Suppressor macrophage (primary cell): ENCODE measurements at places on chromosomes 2 and 18.

DNA sequence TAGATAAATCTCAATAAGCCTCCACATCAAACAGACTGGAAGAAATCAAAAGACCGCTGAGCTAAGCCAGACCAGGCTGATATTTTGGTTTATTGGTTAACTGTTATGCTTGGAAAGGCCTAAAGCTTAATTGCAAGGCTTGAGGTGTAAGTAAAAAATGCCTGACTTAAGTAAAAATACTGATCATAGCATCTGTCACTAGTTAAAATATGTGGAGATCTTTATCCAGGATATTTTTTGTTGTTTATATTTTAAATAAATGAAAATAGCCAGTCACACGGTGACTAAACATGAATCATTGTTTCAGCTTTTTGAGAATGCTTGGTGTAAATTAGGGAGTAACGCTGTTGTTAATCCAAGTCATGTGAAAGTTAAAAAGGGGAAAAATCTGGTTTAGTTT, 127.9 kb downstream of the THADA start:
- DNase-seq: no peak

DNA sequence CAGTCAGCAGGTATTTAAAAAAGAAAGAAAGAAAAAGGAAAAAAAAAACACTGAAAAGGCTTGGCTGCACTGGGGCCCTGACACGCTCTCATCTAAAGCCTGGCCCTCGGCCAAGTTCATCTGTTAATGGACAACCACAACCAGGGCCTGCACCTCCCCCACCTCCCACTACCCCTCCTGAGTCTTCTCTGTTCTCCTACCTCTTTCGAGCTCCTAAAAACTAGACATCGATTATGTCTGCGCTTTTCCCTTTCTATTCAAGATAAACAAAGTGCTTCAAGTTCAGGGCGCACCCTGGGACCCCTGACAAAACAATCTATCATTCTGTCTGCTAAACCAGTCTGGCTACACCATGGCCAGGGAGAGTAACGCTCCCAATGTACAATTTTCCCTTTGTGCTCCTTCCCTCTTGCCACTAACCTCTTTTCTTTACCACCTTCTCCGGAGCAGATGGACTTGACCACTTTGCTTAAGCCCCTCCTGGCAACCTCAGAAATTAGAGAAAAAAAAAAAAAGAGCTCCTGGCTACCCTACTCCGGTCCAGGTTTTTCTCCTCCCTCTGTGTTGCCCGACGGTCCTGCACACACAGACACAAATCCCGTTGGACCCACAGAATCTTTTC, 22.7 kb downstream of the BCL11A start:
- DNase-seq: peak; percentile 46

- DNase-seq: peak; percentile 90
Observed at GRCh38 chr2:239273280-239274234, 127.3 kb downstream of the HDAC4 start.

GRCh38 chr2:118667964-118668363, 179.5 kb downstream of the EN1 start:
- no peak for DNase-seq

DNA sequence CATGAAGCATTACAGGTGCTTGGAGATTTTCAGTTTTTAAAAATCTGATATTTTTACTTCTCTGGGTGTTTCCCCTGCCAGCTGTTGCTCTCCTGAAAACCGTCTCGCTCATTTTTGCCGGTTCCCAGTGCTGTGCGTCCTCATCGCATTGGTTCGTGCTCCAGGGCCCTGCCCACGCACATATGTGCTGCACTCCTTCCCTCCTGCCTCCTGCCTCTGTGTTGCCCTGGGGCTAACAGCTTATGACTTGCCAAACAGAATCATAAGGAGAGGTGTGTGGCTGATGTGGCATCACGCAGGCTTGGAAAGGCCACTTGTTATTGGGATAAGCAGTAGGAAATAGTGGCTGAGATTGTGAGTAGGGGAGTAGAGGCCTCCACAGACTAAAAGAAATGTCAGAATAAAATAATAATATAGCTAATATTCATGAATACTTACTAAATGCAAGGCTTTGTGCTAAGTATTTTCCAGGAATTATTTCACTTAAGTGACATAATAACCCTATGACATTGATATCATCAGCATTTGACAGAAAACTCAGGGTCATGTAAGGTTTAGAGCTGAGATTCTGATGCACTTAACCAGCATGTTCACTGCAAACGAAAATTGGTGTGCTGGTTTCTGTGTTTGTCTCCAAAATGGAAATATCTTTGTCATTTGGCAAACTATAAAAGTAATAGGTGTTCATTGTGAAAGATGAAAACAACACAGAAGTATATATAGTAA, 53.5 kb downstream of the SLC4A1AP start:
- peak; percentile 68 for DNase-seq

- DNase-seq: no peak
Observed at GRCh38 chr2:3480352-3481010, 38.9 kb downstream of the ADI1 start.

DNA sequence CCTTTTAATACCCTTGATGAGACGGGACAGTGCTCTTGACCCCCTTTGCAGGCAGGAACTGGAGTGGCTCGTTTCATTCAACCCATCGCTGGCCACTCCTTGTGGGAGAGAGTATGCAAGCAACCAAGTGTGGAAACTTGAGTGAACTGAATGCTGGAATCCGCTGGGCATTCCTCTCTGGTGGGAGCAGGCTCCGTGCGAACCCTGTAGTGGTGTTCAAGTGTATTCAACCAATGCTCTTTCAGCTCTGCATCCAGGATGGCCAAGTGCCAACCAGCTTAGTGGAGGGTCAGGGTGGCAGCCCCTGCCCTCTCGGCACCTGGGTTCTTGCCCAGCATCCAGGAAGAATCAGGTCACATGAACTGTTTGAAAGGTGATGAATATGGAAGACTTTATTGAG, 3.3 kb upstream of the ACADL start:
- DNase-seq: no peak

GRCh38 chr2:160266037-160266551, 66.0 kb upstream of the ITGB6 start:
- no peak for DNase-seq

DNA sequence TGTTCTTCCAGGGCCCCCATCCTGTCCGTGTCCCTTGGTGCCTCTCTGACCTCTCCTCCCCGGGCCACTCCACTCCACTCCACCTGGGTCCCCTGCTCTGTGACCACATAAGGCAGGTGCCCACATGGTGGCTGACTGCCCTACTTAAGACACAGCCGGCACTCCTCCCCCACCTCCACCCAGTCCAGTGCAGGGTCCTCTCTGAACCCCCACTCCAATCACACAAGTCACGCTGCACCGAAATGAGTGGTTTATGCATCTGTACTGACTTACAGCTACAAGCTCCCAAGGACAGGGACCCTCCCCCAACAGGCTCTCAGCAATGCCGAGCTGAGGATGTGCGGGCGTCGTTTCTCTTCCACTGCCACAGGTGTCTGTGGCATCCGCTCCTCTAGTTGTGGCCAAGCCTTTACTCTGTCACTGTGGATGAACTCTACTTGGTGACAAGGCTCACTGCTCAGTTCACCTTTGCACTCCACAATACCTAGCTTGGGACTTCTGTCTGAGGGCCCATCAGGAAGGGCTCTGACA, 48.3 kb downstream of the TFCP2L1 start:
- no peak for DNase-seq

DNA sequence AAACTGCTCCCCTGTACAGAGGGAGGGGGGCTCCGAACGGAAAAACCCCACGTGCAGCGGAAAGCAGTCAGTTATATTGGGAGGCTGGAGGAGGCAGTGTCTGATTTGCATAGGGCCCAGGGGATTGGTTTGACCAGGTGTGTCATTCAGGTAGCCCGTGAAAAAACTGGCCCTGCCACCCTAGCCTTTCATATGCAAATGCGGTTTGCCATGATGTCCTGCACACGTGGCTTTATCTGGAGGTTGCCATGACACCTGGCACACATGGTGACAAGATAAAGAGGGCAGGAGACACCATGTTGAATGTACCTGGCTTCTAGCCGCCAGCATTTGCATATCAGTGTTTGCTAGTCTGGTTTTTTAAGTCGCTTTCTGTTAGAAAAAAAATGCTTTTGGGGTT, 20.5 kb downstream of the SLC25A52 start:
- no peak for DNase-seq

DNA sequence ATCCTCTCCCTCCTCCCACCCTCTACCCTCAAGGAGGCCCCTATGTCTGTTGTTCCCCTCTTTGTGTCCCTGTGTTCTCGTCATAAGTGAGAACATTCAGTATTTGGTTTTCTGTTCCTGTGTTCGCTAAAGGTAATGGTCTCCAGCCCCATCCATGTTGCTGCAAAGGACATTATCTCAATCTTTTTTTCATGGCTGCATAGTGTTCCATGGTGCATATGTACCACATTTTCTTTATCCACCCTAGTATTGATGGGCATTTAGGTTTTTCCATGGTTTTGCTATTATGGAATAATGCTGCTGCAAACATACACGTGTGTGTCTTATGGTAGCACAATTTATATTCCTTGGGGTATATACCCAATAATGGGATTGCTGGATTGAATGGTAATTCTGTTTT, 33.0 kb downstream of the PUM2 start:
- no peak for DNase-seq

- DNase-seq: no peak
Observed at GRCh38 chr2:42025151-42025582, 22.7 kb upstream of the PKDCC start.

GRCh38 chr2:217279140-217279539, 419.3 kb upstream of the TNP1 start:
- DNase-seq: no peak

DNA sequence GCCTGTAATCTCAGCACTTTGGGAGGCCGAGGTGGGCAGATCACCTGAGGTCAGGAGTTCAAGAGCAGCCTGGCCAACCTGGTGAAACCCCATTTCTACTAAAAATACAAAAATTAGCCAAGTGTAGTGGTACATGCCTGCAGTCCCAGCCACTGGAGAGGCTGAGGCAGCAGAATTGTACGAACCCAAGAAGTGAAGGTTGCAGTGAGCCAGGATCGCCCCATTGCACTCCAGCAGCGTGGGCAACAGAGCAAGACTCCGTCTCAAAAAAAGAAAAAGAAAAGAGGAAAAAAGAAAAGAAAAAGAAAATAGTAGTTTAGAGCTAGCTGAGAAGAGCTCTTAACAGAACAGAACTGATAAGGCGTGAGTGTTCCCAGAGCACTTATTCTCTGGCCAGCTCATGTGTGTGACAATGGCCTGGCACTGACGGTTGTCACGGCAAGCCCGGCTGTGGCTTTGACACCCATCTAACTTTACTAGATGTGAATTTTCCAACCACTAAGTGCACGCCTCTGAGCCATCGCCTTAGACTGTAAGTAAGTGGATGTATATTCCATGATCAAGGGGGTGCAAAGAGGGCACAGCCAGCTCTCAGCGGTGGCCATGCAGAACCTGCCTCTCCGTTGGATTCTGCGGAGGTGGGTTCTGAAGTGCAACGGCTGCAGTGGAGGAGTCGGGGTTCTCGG, 80.0 kb downstream of the ZNF516 start:
- DNase-seq: no peak

GRCh38 chr2:199278099-199278498, 179.6 kb downstream of the SATB2 start:
- DNase-seq: no peak

DNA sequence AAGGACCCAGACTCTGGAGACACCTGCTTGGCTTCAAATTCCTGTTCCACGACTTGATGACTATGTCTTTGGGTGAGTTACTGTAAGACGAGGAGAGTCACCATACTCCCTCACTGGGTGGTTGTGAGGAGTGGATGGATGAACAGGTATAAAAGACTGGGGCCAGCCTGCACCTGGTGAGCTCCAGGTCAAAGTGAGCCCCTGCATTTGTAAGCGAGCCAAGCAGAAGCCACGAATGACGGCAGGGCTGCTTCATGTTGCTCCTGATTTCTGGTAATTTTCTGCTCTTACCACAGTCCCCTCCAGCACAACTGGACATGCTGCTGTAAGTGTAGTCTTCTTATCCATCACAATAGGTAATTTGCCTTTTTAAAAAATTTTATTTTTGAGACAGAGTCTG, 86.6 kb downstream of the POLR1A start:
- DNase-seq: no peak

- no peak for DNase-seq
Observed at GRCh38 chr2:170717991-170718589, 3.0 kb downstream of the SP5 start.

DNA sequence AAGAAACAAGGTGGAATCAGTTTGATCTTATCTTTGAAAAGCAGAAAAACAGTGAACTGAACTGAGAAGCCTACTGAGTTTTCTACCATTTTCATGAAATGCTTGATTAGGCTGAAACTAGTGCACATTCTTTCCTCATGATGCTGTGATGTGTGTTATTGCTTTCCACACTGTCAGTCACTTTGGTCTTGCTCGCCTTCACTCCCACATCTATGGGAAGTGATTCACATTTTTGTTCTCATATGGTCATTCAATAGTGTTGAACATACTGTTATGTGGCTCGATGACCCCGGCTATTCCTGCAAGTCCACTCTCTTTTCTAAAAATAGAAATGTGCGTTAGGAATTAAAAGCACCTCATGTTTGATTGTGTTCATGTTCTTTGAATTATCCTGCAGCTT, 129.7 kb downstream of the TGIF1 start:
- DNase-seq: peak; percentile 22

- peak; percentile 28 for DNase-seq
Observed at GRCh38 chr2:47437287-47437686, 34.3 kb downstream of the MSH2 start.

GRCh38 chr2:118843483-118844132, 3.8 kb downstream of the EN1 start:
- no peak for DNase-seq

DNA sequence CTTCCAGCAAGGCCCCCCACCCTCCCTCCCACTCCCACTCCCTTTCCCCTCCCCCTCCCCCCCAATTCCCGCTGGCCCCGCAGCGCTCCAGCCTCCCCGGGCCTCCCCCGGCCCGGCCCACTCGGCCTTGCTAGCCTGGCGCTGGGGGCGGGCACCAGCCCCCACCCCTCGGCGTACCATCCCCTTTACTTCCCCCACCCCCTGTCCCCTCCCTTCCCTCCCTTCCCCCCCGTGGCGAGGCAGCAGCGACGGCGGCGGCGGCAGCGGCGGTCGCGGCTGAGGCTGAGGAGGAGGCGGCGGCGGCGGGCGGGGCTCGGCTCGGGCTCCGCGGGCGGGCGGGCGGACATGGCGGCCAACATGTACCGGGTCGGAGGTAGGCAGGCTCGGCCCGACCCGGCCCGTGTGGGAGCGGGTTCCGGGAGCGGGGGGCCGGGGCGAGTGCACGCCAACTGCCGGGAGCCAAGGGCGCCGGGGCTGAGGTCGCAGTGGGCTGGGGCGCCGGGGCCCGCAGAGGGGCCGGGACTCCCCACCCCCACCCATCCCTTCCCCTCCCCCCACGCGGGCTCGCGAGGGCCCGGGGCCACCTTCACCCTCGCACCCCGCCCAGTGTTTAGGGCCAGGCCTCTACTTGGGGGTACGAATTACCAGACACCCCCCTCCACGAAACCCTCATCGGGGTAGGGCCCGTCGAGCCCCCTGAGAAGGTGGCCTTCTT, at the start of gene MTA3:
Gene MTA3, plus strand, starts transcription at position 232 of the 715 bp plus-strand sequence. Its CDS starts 114 bp downstream, at position 346.
- DNase-seq: peak; percentile 78
